Hepatocyte (in vitro differentiated cells): ENCODE measurements at places on chromosomes 3 and 15. TPM values are rescaled to one million over a fixed set of nuclear protein-coding genes. Genes with fewer than 3 reads are reported as not detected.

- no peak for DNase-seq
Measured at GRCh38 chr3:4987538-4988296, 8.5 kb downstream of the BHLHE40 start.

GRCh38 chr3:73215901-73216300, 154.4 kb downstream of the EBLN2 start:
- DNase-seq: no peak

- DNase-seq: no peak
Measured at GRCh38 chr3:73389117-73389813, 235.5 kb downstream of the PDZRN3 start.

DNA sequence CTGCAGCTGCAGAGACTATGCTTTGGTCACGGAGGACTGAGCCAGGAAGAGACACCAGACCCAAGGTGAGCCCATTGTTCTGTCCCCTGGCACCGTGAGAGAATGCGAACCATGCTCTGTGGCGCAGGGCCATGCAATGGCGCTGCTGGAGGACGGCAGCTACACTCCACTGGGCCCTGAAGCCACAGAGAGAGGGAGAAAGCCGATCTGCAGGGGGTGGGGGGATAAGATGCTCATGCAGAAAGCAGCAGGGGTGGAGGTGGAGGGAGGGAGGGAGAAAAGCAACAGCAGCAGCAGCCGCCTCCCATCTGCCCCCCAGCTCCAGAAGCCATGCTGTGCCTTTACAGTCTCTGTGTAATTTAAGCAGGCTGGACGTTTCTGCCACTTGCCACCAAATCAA, 5.3 kb downstream of the BDH1 start:
- no peak for DNase-seq

GRCh38 chr15:80849308-80849707, 70.1 kb downstream of the CEMIP start:
- DNase-seq: no peak

- peak; percentile 42 for DNase-seq
Measured at GRCh38 chr3:32596909-32597369, 26.3 kb upstream of the DYNC1LI1 start.

- DNase-seq: no peak
Measured at GRCh38 chr3:188756241-188756640, 415.5 kb upstream of the TPRG1 start.

DNA sequence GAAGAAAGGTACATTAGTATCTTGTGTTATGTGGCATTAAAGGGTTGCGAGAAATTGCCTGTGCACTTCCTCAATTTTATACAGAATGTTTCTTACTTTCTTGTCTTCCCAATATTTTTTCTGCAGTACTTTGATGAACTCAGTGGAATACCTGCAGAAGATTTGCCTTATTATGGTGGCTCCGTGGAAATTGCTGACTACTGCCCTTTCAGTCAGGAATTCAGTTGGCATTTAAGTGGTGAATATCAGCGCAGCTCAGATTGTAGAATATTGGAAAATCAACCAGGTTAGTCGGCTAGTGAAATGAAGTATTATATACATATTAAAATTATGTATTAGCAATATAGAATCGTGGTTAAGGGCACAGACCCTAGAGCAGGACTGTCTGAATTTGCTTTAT, 61.3 kb downstream of the LMLN start:
- no peak for DNase-seq

DNA sequence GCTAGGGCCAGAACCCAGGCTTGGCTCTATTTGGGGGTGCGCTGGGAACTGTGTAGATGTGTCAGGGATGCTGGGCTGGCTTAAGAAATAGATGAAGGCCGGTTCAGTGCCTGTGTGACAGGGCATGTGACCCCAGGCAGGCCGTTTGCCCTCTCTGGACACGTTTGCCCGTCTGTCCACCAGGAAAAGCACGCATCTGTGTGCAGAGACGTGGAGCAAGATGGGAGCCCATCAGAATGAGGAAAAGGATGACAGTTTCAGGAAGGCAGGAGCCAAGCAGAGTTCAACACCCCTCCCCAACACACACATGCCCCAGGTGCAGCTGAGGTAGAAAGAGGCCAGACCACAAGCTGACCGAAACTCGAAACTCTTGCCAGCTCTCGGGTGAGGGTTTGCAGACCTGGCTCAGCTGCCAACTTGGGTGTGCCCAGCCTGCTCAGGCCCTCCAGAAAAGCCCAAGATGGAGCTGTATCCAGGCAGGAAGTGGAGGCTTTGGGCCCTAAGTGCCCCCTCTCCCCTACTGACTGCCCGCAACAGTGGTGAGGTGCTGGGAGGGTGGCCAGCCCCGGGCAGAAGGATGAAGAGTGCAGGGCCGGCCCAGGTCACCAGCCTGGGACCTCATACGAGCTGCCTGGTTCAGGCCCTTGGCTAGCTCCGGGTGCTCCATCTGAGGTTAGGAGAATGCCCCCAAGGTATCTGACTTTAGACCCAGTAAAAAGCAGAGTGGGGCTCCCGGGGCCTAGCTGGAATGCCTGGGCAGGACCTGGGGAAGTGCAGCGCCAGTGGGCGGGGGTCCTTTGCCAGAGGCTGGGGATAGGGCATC, 10.2 kb upstream of the MESP1 start:
- no peak for DNase-seq

DNA sequence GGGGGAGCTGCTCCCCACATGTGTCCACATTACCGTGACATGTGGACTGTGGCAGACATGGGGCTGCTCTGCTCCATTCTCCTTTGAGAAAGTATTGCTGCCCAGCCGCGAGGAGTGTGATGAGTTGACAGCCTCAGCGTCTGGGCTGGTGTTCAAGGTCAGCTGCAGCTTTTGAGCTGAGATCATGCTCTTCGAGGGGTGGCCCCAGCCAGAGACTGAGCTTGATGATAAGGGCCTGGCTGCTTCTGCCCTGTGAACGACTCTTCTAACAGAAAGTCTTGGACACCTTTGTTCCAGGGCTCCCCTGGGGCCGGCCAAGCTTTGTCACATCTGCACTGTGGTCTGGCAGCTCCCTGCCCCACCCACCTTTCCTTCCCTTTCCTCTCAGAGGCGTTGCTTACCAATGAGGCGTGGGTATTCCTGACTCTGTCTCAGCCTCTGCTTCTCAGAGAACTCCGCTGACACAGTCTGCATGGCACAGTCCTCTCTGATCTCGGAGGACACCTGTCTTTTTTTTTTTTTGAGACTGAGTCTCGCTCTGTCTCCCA, 86.6 kb downstream of the CHRD start:
- DNase-seq: peak; percentile 65

GRCh38 chr3:131435000-131435399, 53.4 kb downstream of the NUDT16 start:
- DNase-seq: no peak

- no peak for DNase-seq
Measured at GRCh38 chr3:104805508-104805907, 561.2 kb upstream of the ALCAM start.

GRCh38 chr3:61387817-61388216, 136.6 kb upstream of the FHIT start:
- no peak for DNase-seq

DNA sequence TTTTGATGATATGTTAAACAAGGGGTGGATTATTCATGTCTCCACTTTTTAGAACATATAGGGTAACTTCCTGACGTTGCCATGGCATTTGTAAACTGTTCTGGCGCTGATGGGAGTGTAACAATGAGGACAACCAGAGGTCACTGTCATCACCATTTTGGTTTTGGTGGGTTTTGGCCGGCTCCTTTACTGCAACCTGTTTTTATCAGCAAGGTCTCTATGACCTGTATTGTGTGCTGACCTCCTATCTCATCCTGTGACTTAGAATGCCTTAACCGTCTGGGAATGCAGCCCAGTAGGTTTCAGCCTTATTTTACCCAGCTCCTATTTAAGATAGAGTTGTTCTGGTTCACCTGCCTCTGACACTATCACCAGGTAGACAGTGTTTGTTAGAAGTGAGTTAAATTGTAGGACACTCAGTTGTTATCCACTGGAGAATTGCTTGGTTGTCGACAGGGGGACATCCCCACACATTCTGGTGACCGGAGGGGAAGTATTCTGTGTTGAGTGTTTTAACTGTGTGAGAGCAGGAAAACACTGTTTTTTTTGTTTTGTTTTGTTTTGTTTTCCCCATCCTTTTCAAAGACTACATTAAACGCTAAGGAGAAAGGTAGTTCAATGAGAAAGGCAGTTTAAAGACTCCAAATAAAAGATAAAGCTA, 36.9 kb upstream of the SKIL start:
- no peak for DNase-seq

- DNase-seq: peak; percentile 40
Measured at GRCh38 chr3:193593668-193594030, 641 bp downstream of the OPA1 start.

GRCh38 chr15:71295603-71296314, 180.5 kb downstream of the THSD4 start:
- no peak for DNase-seq

DNA sequence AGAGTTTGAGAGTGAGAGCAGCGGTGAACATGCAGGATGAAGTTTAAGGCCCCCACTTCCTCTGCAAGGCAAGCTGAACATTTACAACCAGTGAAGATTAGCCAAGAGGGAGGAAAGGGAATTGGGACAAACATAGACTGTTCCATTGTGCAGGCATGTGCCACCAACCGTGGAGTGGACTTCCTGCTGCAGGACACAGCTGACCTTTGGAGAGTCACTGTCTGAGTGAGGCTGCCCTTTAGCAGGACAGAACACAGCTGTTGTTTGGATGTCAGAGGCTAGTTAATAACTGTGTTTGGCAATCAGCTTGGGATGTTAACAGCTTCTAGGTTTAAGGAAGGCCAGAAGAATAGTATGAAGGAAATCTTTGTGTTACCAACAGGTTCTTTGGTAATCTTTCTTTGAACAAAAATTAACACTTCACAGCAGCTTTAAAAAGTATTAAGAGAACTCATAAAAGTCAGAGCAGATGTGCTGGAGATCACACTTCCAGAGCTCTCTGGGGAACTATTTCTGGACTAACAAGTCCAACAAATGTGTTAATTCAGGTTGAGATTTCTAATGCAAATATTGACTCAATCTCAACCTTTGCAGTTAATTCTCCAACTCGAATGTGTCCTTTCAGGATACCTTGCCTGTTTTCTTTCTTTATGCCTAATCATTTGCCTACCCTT, 31.4 kb downstream of the CTDSPL start:
- DNase-seq: peak; percentile 20

GRCh38 chr3:29324180-29324651, 43.3 kb downstream of the RBMS3 start:
- DNase-seq: peak; percentile 9

GRCh38 chr3:159451067-159451466, 537.6 kb upstream of the IL12A start:
- DNase-seq: no peak

DNA sequence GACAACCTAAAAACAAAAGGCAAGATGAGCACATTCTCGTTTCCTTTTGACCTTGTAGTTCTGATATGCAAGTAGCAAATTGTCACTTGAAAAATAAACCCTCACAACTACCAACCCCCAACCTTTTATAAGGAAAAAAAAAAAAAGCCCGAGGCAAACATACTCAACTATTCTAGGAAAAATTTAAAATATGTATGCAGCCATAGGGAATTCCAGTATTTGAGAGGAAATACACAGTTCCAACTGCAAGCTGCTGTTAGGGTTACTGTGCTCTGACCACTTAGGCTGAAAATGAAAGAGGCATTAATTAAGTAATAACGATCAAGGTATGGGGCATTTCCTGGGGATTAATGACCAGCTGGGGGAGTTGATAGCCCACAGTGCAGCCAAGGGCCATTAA, 281.9 kb upstream of the DPH6 start:
- no peak for DNase-seq

GRCh38 chr3:34361921-34362320, 563.5 kb downstream of the PDCD6IP start:
- DNase-seq: no peak

GRCh38 chr3:187327845-187328244, 36.3 kb upstream of the MASP1 start:
- DNase-seq: no peak

- no peak for DNase-seq
Measured at GRCh38 chr3:141320399-141321108, 47.8 kb upstream of the ZBTB38 start.

- DNase-seq: no peak
Measured at GRCh38 chr3:185852635-185853034, 27.8 kb upstream of the IGF2BP2 start.

DNA sequence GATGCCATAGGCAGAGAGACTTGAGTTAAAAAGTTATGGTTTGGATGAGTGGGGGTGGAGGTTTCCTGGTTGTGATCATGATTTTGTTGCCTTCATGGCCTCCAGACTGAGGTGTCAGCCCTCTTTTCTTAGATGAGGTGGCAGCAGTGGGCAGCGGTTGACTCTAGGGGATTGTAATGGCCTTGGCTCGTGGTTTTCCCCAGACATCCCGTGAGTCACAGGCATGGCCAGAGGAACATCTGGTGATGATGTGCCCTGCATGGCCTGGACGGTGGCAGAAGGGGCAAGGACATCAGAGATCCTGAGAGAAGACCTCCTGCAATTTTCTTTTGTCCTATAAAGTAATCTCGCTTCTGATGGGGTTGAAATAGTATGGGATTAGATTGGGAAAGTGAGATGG, 12.4 kb downstream of the RETNLB start:
- DNase-seq: no peak

CPNE9 gene
- total RNA-seq: not detected in 2 replicates

COPG1 gene
- 167 and 169 TPM in 2 replicates for total RNA-seq

CELSR3 gene
- 1.6 and 1.8 TPM in 2 replicates for total RNA-seq

CHCHD6 gene
- total RNA-seq: 9.6 and 13.8 TPM in 2 replicates

GLDN gene
- 0.92 and 1.8 TPM in 2 replicates for total RNA-seq

RIOX2 gene
- 26.0 and 26.2 TPM in 2 replicates for total RNA-seq

HYAL1 gene
- total RNA-seq: 22.3 and 34.3 TPM in 2 replicates
